Hematopoietic multipotent progenitor cell treated with erythropoietin and hydrocortisone succinate and interleukin-3 and kit ligand, for 15 days (in vitro differentiated cells): ENCODE measurements at places on chromosomes 12 and 14.

GRCh38 chr12:102950950-102951619 is 6.4 kb upstream of the ASCL1 start:
- no peak for DNase-seq

DNA sequence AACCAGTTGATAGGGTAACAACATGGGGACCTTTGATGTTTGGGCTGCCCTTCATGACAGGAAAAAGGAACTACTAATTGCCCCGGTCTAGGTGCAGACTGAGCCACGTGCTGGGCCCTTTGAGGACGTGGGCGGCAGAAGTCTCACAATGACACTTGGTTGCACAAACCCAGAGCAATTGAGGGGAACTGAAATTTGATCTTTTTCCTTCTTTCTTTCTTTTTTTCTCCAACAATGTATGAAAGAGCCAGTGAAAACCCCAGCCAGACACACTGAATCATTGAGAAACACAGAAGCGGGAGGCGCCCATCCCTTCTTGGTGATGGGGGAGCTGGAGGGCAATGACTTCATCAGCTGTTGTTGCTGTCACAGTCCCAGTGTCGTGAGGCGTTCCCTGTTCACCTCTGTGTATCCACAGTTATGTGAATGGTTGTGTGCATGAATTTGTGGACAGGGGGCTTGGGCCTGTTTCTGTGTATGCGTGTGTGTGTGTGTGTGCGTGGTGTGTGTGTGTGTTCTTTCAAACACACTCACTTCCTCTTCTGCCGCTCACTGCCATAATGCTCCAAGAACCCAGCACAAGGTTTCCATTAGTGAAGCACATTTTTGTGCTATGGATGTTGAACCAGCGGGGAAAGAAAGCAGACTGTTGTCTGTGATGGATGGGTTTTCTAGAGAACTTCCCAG is 137.5 kb upstream of the CCND2 start:
- DNase-seq, result no peak

DNA sequence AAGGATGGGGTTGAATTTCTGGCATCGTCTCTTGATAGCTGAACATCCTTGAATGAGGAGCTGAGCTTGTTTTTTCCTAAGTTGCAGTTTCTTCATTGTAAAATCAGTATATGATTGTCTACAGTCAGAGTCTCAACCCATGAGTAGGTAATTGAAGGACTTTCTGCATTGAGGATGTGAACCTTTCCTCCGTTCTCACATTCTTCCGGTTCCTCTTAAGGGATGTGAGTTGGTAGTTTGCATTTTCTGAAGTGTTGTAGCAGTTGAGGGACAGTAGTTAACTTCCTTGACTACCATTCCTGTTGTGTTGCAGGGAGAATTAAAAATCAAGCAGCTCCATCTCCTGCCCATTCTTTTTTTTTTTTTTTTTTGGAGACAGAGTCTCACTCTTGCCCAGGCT is 19.1 kb downstream of the TPCN1 start:
- no peak for DNase-seq

GRCh38 chr12:124487834-124488165 is 79.6 kb downstream of the NCOR2 start:
- no peak for DNase-seq
